ENCODE measurements at places on chromosomes 4 and X.
A peak's percentile ranks its signal among the peaks of the same experiment; 100 is the strongest.

GRCh38 chr4:70518716-70519115, 347 bp downstream of the AMTN start:
- no peak for DNase-seq

- no peak for DNase-seq
These were observed 3.8 kb upstream of the PPP2R3B start for GRCh38 chrX:390459-390858.

DNA sequence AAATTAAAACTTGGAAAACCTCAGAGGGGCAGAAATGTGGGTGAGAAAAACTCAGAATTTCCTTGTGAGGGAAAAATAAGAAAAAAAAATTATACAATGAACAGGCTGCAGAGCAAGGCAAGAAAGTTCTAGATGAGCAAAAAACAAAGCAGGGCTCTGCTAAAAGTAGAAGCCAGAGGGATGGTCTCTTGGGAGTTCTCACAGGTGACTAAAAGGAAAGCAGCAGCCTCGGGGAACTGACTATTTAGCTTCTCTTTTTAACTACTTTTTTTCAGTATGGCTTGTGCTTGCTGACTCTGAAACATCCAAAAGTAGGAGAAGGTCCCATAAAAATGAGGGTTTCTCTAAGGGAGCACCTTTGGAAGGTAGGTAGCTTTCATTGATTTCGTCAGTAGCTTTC, 36.4 kb downstream of the PCDH19 start:
- DNase-seq: no peak

- DNase-seq: peak; percentile 93
These were observed at the start of gene RFC1 for GRCh38 chr4:39365830-39366771. Gene RFC1, minus strand, starts transcription at chr4:39366362. Its CDS starts 121 bp downstream, at chr4:39366241.

GRCh38 chr4:56305390-56305789, 81.9 kb downstream of the AASDH start:
- DNase-seq: no peak

- DNase-seq: no peak
These were observed 96.7 kb downstream of the PPP2R2C start for GRCh38 chr4:6375620-6376295.

DNA sequence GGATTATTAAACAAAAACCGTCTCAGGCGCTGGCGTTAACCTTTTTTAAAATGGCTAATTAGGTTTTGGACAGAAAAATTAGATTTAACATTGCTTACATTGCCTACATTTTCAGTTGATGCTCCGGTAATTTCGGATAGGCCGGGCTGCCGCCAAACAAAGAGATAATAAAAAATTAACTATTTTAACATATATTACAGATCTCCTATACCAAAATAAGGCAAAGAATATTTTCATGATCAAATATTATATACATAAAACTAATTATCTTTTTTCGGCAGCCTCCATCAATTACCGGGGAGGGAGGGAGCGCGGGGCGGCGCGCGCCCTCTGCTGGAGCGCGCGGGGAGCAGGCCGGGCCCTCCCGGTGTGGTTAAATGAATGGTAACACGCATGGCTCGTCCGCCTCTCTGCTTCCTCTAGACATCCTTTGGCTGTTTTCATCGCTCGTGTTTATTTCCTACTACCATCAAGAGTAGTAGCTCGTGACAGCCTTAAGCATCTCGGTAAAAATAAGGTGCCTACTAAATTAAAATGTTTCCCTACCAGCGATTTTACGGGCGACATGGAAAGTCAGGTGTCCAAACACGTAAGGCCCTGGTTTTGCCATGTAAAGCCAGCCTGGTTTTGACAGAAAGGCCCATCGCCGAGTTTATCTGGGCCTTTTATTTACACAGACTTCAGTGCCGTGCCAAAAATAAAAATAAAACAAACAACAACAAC, 52.4 kb upstream of the TMEM33 start:
- DNase-seq: peak; percentile 53

DNA sequence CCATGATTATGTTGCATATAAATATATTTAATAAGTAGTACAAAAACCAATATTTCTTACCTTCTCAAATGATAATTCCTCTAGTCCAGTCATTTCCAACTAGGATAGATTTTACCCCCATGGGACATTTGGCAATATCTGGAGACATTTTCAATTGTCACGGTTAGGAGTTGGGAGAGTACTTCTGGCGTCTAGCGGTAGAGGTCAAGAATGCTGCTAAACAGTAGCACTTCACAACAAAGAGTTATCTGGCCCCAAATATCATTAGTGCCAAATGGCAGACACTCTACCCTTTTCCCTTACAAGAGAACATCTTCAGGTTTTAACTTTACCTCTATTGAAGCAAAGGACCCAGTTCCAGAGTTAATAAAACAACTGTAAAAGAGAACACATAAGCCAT, 168.1 kb downstream of the FAT4 start:
- no peak for DNase-seq

DNA sequence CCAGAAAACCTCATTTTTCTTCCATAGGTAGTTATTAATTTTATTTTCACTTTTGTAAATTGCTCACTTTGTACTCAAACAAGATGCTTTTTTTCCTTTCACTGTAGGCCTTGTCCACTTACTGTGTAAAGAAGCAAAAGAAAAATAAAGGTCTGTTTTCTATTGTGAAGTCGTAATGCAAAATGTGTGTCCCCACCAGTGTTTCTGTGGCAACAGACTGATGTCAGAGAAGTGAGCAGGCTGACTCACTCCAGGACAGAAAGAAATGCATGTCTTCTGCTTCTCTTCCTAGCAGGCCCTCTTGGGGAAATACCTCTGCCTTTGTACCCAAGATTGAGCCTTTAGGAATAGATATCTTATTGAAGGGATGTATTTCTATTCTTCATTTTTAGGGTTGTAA, 30.3 kb downstream of the INPP4B start:
- DNase-seq: no peak

DNA sequence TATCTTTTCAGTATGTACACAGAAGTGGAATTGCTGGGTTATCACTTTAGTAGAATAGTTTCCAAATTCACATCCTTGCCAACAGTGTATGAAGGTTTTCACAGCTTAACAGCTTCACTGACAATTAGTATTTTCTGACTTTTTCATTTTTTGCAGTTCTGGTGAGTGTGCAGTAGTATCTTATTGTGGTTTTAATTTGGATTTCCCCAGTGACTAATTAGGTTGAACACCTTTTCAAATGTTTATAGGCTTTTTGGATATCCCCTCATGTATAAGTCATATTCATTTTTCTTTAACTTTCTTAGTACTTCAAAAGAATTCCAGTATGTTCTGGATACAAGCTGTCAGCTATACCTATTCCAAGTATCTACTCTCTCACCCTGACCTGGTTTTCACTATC, 37.1 kb downstream of the BRCC3 start:
- DNase-seq: no peak

- no peak for DNase-seq
These were observed at the start of gene FABP2 for GRCh38 chr4:119321921-119322687. Gene FABP2, minus strand, starts transcription at chr4:119322138. Its CDS starts 36 bp downstream, at chr4:119322102.

GRCh38 chrX:66203114-66203513, 39.1 kb downstream of the HEPH start:
- DNase-seq: no peak

DNA sequence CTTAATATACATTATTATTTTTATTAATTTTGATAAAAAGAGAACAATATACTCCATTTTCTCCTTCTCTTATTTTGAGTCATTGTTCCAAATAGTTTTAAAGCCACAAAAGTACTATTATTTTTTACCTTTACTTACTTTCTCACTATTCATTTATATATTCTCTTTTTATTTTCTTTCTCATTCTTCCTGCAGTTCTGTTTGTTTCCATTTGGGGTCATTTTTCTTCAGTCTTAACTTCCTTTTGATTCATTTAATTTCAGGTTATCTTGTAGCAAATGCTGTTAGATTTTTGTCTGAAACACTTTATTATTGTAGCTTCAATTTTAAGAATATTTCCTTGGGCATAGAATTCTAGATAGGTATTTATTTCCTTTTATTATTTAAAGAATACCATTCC, 438.6 kb upstream of the EPHA5 start:
- DNase-seq: no peak

DNA sequence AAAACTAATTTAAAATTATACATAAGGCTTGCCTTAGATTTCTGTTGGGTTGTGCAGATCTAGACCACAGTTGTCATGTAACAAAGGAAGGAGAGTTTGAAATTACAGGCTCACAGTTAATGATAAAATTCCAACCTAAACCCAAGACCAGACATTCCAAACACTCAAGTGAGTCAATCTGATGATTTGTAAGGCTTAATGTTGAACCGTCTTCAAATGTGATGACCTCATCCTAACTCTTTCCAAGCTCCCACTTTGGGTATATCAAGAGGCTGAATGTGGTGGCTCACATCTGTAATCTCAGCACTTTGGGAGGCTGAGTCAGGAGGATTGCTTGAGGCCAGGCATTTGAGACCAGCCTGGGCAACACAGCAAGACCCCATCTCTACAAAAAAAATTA, 149.2 kb downstream of the TBL1X start:
- DNase-seq: no peak

DNA sequence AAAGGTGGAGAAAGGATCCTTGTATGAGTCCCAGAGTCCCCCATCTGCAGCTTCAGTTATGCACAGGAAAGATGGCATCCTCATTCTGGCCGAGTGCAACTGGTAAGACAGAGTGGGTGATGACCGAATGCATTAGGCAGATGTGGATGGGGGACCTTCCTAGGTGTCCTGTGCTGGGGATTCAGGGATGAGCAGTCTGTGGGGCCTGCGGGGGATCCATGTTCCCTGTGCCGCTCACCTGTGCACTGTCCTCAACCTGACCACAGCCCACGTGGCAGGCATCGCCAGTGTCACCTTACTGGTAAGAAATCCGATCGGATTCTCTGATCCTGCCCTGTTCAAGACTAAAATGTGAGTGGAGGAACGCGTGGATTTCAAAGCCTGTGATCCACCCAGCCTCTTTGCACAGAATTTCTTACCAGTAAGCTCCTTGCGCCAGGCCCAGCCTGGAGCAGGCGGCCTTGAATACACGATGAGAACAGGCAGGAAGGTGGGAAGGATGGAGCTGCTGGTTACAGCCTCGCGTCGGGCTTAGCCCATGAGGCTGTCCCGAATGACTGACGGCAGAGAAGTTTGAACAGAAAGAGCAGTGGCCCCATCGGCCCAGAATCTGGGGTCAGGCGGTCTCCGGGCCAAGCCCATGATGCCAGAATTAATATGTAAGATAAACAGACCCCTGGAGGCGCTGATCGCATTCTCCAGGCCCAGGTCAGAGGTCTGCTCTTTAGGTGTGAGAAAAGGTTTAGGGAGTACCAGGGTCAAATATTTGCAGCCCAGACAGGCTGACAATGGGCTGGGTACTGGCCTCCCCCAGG, 56.5 kb downstream of the CPZ start:
- no peak for DNase-seq

DNA sequence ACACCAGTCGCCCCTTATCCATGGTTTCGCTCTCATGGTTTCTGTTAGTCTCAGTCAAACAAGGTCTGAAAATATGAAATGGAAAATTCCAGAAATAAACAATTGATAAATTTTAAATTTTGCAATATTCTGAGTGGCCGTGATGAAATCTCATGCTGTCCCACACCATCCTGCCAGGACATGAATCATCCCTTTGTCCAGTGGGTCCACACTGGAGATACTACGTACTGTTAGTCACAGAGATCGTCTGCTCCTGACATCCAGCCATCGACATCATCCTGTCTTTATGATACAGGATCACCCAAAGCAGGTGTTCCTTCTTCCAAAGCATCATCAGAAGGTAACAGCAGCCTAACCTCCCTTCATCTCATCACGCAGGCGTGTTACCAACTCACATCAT, 76.5 kb upstream of the MSX1 start:
- DNase-seq: no peak

DNA sequence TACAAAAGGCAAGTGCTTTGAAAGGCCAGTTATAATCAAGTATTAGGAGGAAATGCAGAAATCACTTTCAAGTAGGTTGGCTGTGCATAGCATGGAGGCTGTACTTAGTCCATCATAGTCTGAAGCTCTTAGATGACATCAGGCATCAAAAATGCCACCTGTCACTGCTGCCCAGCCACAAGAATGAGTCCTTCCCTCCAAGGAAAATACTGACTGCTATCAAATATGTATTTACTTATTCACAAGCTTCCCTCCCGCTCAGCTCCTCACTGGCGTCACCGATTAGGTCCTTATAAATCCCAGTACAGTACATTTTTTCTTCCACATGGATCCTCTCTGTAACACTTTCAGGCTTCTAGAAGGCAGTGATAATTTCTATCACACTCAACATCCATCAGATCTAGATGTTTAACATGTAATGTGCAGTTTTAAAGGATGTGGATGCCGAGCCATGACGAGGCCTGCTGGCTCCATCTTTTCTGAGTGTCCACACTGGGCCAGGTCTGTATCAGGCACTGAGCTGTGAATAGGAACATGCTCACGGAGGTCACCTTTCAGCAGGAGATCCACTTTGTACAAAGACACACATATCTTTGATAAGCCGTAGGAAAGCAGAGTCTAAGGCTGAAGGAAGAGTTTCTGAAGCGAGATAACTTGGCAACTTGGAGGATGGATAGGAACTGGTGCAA, 121.9 kb downstream of the PALLD start:
- DNase-seq: no peak

- DNase-seq: no peak
These were observed 4.0 kb upstream of the DHRSX start for GRCh38 chrX:2504706-2505332.

DNA sequence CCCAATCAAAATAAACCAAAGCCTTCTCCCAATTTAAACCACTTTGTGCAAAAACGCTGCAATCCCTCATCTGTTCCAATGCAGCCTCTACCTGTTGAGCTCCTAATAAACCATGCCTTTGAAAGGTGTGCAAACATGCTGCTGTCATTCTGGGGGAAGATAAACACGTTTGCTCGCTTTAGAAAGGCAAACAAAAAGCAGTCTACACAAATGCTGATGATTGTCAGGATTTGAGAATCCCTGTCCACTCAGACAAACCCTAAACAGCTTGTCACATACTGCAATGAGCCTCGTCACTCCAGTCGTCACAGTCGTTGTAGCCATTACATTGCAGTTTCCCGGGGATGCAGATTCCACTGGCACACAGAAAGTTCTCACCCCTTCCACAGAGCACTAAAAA, 145.2 kb downstream of the CORIN start:
- no peak for DNase-seq

DNA sequence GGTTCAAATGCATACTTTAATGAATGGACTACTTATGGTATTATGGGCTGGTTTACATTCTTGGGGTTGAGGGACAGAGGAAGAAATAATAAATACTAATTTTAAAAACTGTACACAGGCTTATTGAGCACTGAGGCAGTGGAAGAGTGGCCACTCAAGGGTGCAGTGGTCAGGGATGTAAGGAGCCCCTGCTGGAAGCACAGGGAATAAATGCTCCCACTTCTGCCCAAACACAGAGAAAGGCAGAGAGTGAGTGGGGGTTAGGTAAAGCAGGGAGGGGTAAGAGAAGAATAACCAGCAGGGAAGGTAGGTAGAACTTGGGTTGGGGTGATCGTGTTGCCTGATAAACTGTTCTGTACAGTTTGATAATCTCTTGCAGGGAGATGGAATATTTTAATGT, 60.0 kb downstream of the GAB1 start:
- DNase-seq: no peak

DNA sequence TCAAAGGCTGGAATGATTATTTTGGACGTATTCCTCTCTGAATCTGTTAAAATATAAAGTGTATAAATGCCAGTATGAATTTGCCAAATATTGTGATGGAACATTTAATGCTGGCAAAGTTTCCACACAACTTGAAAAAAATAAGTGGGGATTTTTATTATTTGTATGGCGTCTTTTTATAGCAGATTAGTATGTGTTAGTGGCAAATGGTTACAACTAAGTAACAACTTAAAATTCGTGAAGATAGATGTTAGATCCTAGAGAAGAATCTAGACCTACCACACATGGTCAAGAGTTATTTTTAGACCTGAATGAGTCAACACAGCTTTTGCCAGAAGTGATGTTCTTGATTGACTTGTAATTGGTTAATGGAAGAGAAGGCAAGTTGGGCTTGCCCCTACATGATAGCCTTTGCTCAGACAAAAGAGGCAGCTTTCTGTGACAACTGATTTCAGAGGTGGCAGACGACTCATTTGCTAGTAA, 4.8 kb downstream of the CPE start:
- DNase-seq: no peak

Data from stimulated activated CD4-positive, alpha-beta T cell treated with anti-CD3 and anti-CD28 coated beads, TNF-alpha, amount 100 ng/mL, for 1 hour (primary cell).